IMR-90 (cell line): ENCODE measurements at places on chromosomes 6 and 20. TPM values are rescaled to one million over a fixed set of nuclear protein-coding genes. Genes with fewer than 3 reads are reported as not detected.

DNA sequence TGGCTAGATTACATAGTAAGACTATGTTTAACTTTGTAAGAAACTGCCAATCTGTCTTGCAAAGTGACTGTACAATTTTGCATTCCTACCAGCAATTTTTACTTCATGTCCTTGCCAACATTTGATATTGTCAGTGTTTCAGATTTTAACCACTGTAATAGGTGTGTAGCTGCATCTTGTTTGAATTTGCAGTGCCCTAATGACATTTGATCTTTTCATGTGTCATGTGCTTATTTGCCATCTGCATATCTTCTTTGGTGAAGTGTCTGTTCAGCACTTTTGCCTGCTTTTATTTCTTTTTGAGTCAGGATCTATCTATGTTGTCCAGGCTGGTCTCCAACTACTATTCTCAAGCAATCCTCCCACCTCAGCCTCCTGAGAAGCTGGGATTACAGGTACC, 2.4 kb upstream of the PRPH2 start:
- no peak for DNase-seq

GRCh38 chr6:96926425-96926824, 1.9 kb downstream of the KLHL32 start:
- DNase-seq = no peak

Gene SLC17A1
- total RNA-seq = not detected in 2 replicates

Gene ADGRF5
- total RNA-seq = not detected in 2 replicates

GRCh38 chr6:37745748-37746147, 48.1 kb upstream of the MDGA1 start:
- DNase-seq = no peak

DNA sequence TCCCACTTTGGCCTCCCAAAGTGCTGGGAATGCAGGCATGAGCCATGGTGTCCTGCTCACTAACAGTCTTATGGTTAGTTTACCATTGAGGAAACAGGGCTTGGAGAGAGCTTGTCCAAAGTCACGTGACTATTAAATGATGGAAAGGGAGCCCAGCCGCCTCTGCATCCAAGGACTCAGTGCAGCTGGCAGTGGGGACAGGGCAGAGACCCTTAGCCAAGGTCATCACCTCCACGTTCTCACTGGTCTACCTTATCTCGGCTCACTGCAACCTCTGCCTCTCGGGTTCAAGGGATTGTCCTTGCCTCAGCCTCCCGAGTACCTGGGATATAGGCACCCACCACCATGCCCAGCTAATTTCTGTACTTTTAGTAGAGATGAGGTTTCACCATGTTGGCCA, 109.3 kb downstream of the SLC23A2 start:
- DNase-seq = no peak

DNA sequence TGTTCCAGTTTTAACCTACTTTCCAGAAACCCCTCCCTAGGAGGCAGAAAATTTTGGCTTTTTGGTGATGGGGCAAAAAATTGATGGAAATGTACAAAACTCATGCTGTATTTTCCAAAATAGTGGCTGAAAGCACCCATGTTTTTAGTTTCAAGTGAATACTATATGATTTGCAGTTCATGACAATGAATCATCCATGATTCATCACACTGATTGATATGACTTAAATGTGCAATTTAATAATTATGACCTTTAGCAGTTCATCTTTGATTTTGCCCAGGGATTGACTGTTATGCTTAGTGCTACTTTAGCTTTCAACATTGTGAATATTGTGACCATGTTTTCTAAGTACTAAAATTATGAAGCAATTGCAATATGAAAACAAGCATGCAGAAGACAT, 478.7 kb downstream of the HTR1B start:
- DNase-seq = peak; percentile 7

- peak; percentile 57 for DNase-seq
These were observed at the start of gene PCSK2 for GRCh38 chr20:17226410-17227218. Gene PCSK2 (plus strand): TSS chr20:17227040. CDS start chr20:17227306, 266 bp downstream.

GRCh38 chr6:109239160-109239559, 143.1 kb downstream of the CD164 start:
- DNase-seq = no peak

DNA sequence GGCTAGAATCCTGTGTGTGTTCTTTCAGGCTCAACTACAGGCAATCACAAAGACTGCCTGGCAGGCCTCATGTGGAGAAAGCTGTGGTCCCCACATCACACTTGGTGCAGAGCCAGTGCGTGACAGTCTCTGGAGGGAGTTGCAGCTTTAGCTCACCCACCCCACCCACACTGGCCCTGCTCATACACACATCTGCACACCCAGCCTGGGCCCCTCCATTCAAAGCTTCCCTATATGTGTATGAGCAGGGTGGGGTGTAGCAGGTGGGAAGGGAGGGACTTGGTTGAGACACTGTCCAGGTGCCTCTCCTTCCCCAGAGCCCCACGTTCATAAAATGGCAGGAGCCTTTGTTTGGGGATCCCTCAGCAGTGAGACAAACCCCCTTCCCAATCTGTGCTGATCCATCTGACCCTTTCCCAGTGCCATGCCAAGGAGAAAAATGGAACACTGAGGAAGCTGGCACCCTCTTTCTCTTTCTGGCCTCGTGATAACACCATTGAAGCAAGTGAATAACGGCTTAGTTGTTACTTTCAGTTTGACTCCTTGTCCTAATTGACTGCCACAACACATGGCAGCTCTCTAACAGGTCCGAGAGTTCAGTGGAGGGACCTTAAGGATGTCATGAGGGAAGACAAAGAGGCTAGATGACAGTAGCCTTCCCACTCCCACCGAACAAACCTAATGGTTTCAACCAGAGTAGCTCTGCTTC, 53.8 kb upstream of the NRSN1 start:
- DNase-seq = no peak

GRCh38 chr6:145887969-145888368, 73.4 kb upstream of the FBXO30 start:
- DNase-seq = peak; percentile 42

Gene HLA-DQB1
- not detected in 2 replicates for total RNA-seq

- DNase-seq = peak; percentile 15
These were observed 240.7 kb downstream of the ARID1B start for GRCh38 chr6:157017861-157018260.

DNA sequence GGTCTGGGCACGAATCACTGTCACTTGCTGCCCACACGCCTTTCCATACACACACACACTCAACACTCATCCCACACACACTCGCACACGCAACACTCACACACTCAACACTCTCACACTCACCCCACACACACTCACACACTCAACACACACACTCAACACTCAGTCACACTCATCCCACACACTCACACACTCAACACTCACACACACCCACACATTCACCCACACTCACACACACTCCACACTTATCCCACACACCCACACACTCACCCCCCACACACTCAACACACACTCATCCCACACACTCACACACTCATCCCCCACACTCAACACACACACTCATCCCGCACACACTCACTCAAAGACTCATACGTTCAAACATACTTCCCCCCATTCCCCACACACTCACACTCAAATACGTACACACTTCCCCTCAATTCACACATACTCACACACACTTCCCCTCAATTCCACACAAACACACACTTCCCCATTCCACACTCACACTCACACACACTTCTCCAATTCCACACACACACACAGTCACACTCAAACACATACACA, 9.0 kb upstream of the HRH3 start:
- no peak for DNase-seq

Gene CCN5
- total RNA-seq = not detected in 2 replicates

GRCh38 chr6:3226481-3227362, 731 bp downstream of the TUBB2B start:
- DNase-seq = no peak

DNA sequence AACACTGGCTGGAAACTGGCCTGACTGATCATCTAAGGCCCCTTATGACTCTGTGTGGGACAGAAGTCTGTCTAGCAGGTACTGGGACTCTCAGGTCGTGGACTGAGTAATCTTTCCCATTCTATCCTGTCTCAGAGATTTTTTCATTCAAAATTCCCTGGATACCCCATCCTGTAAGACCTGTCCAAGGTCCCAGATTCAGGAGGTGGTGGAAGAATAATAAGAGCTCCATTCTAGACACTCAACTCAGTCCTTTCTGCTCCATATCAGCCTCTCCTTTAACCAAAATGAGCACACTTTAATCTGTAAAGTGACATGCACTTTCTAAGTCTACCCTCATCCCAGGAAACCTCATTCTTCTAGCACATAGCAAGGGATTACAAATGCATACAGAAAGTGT, 82.5 kb upstream of the MRPS10 start:
- no peak for DNase-seq

DNA sequence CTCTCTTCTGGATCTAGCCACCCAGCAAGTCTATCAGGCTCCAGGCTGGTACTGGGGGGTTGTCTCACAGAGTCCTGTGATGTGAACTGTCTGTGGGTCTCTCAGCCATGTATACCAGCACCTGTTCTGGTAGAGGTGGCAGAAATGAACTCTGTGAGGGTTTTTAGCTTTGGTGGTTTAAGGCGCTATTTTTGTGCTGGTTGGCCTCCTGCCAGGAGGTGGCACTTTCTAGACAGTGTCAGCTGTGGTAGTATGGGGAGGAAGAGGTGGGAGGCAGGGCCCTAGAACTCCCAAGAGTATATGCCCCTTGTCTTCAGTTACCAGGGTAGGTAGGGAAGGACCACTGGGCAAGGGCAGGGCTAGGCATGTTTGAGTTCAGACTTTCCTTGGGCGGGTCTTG, 75.8 kb downstream of the SNAP91 start:
- DNase-seq = no peak

- peak; percentile 65 for DNase-seq
These were observed 1.2 kb downstream of the PM20D2 start for GRCh38 chr6:89146718-89147700.

- DNase-seq = peak; percentile 26
These were observed 13.5 kb upstream of the XRN2 start for GRCh38 chr20:21289651-21290050.

Gene MEP1A
- not detected in 2 replicates for total RNA-seq

DNA sequence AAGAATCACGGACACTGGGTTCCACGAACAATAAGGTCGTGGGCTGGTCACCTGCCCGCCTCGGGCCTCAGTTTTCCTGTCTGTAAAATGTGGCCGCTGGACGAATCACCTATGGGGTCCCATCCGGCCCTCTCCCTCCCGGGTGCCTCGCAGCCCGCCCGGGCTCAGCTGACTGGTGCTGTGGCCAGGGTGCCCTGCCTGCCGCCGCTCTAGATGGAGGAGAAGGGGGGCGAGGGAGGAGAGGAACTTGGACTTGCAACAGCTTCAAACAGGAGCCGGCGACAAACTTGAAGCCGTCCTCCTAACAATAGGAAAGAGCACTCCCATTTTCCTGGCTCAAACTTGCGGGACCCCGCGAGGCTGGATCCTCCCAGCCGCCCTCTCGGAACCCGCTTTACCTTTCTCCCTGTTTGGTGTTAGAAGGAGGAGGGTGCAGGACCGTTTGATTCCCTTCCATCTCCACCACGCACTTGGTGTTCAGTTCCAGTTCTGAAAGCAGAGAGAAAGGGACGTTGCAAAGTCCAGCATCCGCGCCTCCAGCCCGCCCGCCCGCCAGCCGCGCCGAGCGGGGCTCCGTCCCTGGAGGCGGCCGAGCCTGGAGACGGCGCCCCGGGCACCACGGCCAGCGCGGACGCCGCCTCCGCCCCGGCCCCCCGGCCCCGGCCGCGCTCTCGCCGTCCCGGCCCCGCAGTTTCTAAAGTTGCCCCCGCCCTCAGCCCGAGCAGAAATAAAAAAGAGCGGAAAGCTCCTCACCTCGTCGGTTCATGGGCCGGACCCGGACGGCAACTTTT, 584 bp downstream of the KIF13A start:
- peak; percentile 39 for DNase-seq

Gene DNAH8
- total RNA-seq = under 0.01 TPM in 1 of 2 replicates, not detected in the other

Gene LY6G6F
- not detected in 2 replicates for total RNA-seq

- DNase-seq = no peak
These were observed 89.4 kb upstream of the TNFAIP3 start for GRCh38 chr6:137777687-137778075.

DNA sequence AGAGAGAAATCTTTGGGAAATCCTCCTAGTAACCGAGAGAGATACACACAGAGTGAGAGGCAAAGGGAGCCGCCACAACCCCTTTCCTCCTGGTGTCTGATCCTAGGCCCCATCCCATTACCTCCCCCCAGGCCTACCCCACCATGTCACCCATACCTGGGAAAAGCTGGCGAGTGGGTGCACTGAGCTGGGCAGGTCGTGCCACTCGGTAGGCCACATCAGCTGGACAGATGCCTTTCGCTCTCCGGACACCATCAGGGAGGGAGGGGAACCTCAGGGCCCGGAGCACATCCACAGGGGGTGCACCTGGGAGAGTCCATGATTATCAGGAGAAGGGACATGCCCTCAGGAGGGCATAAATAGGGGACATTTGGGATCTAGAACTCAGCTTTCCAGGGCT, 3.1 kb downstream of the COL11A2 start:
- no peak for DNase-seq

Gene OTOR
- not detected in 2 replicates for total RNA-seq

Gene PPT2
- 2.2 and 3.2 TPM in 2 replicates for total RNA-seq

Gene MTG2
- 11.5 and 12.2 TPM in 2 replicates for total RNA-seq

Gene EIF2S2
- 66.9 and 84.7 TPM in 2 replicates for total RNA-seq

GRCh38 chr6:157669747-157670216, 153.3 kb upstream of the SNX9 start:
- peak; percentile 71 for DNase-seq

DNA sequence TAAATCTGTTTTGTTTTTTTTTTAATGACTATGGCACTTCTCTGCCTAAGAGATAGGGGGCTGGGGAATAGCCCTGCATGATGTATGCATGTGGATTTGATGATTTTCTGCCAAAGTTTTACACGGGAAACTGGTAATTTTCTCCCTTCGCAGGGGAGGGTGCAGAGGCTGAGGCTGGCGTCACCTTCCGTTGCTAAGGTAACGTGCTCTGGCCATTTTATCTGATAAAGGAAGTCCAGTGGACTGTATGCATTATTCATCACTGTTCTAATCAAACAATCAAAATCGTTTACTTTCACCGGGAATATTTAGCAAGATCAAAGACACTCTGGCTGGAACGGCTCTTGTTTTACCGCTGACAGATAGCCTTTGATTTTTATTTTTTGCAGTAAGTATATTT, 789 bp downstream of the PHACTR1 start:
- no peak for DNase-seq

GRCh38 chr6:128807577-128807976, 75.4 kb upstream of the LAMA2 start:
- peak; percentile 60 for DNase-seq

- DNase-seq = no peak
These were observed 779 bp downstream of the HEBP2 start for GRCh38 chr6:138404666-138405337.

Gene FNDC11
- total RNA-seq = 0.28 and 0.36 TPM in 2 replicates
